Substantia nigra (tissue), 51 donors: ENCODE measurements at places on chromosomes 4 and X.

GRCh38 chrX:34578237-34578636 lies 78.8 kb downstream of the TMEM47 start:
- DNase-seq, result no peak

DNA sequence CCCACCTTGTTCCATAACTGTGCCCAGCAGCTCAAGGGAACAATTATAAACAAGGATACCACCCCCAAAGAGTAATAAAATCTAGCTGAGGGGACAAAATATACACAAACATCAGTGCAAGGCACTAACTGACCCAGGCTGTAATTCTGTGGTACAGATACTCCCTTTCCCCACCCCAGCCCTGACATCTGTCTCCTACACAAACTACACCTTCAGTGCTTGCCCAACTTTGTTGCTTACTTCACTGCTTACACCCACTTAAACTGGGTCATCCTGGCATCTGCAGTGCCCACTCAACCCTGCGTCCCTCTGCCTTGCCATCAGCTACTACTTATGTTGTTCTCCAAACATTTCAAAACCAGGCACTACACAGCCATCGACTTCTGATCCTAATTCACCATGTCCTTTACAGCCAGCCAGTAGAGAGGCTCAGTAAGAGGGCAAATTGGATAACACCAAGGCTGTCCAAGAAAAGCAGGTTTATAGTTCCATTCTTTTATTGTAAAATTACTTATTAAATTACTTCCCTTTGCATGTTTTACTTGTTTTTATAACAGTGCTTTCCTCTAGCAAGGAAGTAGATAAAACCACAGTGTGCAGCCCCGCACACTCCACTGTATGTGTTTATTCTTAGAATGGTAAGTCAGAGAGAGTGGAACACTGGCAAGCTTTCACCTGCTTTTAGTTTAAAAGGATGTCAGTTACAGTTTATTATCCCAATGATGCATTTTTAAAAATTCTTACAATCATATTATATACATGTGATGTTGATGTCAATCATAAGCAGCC lies 149.6 kb downstream of the INPP4B start:
- DNase-seq, result no peak

GRCh38 chrX:10795721-10796120 lies 175.3 kb upstream of the MID1 start:
- no peak for DNase-seq

GRCh38 chr4:108029016-108029720 lies 39.5 kb downstream of the HADH start:
- no peak for DNase-seq
